ENCODE measurements at places on chromosomes 2 and 18.

DNA sequence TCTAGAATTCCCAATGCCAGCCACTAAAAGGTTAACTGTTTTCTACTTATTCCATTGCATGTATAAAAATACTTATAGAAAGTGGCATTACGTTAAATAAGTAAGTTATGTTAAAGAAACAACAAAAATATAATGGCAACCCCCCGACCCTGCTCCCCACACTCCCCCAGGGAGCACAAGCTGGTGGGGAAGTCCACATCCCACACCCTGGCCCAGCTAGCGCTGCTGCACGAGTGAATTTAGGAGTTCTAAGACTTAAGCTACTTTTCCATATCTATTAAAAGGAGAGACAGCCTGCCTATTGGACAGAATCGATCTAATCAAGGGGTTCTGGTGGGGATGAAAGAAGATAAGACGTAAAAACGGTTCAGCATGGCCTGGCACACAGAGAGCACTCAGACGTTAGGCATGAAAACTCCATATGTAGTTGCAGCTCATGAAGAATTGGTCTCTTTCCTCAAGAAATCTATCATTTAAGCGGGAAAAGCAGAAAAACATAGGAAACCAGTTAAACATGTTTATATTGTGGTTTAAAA is 16.6 kb downstream of the HJURP start:
- DNase-seq = no peak

DNA sequence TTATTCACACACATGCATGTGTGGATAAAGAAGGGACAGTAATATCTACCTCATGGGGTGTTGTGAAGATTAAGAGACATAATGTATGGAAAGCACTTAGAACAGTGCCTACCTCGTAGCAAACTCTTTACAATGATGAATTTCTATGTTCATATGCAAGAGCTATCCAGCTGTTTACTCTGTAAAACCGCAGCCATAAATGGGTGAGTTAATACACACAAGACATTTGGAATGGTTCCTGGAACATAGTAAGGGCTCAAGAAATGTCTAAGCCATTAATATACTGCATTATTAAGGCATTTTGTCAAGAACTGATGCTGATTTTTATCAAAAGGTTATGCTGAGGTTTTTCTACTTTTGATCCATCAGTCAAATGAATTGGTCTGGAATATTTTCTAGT is 1076.2 kb downstream of the TSN start:
- no peak for DNase-seq

GRCh38 chr2:25441353-25441752 is 99.6 kb upstream of the DNMT3A start:
- DNase-seq = no peak

- DNase-seq = no peak
Observed at GRCh38 chr2:86078774-86079545, 26.7 kb downstream of the POLR1A start.

DNA sequence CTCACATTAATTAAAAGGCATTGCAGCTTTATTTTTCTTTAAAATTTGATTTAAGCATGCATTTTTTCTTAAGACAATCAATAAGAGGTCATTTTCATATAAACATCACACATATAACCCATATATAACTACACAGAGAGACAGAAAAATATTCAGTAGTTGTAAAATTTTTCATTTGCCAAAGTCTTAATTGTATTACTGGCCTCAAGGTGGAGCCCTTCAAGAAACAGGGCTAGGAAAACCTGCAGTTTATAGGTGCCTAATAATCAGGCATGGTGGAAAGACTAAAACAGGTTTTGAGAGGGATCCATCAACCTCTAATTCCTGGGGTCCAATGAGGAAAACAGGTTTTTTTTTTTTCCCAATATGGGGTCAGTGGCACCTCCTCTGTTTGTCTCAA is 71.3 kb upstream of the ZNF804A start:
- DNase-seq = no peak

- no peak for DNase-seq
Observed at GRCh38 chr2:216114382-216114713, 5.2 kb downstream of the XRCC5 start.

- no peak for DNase-seq
Observed at GRCh38 chr2:237388036-237388435, 25.9 kb downstream of the COL6A3 start.

GRCh38 chr18:9869715-9870430 is 15.9 kb upstream of the TXNDC2 start:
- DNase-seq = no peak

GRCh38 chr2:152950126-152950525 is 231.7 kb downstream of the ARL6IP6 start:
- no peak for DNase-seq

GRCh38 chr2:174334781-174335251 is at the start of gene SP9:
Gene SP9, plus strand, starts transcription at chr2:174334954. Its CDS starts 139 bp downstream, at chr2:174335093.
- DNase-seq = no peak

DNA sequence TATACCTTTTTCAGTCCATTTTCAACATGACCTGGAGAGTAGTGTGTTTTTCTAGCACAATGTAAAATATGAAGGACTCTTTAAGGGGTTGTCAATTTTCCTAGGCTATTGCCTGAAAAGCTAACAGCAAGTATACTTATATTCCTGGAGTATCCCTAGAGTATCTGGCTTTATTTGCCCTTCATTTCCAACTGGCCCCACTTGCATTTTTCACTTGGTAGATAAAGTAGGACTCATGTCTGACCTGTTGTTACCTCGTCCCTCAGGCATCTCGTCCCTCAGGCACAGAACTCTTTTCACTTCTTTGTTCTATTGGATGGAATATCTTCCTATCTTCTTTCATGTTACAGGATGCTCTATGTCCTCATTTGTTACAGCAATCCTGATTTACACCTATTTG is 69.2 kb downstream of the SPAG16 start:
- no peak for DNase-seq

DNA sequence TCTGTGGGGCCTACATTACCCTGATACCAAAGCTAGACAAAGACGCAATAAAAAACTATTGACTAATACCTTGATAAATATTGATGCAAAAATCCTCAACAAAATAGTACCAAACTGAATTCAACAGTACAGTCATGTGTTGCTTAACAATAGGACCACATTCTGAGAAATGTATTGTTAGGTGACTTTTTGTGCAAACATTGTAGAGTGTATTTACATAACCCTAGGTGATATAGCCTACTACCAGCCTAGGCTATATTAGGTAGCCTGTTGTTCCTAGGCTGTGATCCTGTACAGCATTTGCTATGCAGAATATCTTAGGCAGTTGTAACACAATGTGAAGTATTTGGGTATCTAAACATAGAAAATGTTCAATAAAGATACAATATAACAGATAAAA is 36.7 kb downstream of the CCDC138 start:
- no peak for DNase-seq

DNA sequence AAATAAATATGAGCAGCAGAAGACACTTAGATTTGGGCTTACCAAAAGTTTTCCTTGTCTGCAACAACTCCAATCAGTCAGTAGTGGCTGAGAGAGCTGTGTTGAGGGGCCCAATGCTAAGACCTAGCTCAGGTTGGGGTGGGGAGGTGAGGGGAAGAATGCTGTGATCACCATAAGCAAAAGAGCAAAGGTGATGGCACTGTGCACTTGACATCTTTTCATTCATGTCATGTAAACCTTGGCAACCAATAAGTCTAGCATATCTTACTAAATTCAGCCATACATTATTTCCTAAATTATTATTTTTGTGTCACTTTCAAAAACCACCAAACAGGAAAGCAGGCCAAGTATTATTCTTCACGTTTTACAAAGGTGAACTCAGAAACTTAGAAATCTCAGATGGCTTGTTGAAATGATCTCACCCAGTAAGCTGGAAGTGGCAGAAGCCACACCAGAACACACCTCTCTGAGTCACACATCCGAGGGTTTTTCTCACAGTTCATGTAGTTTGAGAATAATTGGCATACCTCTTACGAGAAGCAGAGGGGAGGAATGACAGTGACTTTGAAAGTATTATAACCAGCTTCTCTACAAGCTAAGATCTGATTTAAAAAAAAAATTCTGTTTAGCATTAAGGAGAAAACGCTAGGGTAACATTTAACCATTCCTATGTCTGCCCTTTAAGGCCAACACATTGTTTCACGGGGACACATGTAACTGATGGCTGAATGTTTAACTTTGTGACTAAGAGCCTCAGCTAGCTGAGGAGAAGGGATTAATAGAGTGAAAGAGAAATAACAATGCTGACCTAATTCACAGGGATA is 43.3 kb upstream of the SETBP1 start:
- DNase-seq = no peak

DNA sequence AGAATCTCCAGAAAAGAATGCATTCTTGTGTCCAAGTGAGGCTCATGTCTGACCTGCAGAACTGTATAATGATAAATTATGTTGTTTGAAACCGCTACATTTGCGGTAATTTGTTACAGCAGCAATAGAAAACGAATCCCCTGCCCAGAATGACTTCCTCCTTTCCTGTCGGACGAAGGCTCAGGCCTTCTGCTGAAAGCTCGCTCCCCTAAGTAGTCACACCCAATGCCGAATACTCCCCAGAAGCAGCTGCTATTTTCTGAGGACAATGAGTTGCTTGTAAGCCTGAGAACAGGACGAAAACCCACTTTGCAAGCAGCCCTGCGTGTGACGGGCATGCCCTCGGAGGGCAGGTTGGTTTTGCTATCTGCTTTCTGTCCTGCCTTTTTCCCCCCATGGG is 27.7 kb upstream of the PTPN4 start:
- no peak for DNase-seq

DNA sequence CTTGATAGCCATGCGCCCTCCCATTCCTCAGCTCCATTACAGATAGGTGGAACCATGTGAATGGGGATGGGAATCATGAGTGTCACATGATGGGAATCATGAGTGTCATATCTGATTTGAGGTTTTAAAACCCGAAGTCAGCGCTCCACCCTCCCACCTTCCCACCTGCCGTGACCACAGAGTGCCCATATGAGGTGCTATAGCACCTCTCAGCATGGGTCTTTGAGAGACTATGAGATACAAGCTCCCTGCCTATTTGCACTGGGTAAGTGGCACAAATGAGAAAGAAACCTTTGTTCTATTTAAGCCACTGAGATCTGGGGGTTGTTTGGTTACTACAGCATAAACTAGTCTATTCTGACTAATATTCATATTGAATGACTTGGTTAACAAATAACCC is 78.5 kb upstream of the PTPRM start:
- no peak for DNase-seq

- DNase-seq = no peak
Observed at GRCh38 chr2:149192427-149192826, 138.0 kb upstream of the LYPD6 start.

DNA sequence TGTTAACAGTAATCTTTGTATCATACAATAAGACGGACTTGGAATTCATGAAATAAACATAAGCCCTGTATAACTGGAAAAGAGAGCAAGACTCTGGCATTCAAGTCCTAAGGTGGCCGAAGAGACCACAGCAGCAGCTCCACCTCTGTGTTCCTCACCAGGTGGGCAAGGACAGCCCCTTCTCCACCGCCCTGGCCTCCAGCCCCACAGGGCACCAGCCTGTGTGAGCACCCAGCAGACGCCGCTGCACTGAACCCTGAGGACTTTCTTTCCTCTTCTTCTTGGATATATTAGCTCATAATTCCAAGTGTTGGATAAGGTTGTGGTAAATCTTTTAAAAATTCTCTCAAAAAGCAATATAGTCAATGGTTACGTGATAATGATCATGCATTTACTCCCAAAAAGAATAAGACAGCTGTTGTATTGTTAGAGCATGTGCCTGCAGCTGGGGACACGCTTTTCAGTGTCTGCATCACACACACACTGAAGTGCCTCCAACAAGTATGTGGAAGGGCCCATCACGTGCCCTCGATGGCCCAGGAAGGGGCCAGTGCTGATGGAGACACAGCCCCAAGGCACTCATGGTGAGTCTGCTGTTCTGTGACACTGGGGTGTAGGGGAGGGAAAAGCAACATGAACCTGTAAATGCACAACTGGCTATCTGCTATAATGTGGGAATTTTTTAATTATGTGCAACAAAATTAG is 26.8 kb downstream of the FAM178B start:
- no peak for DNase-seq

- no peak for DNase-seq
Observed at GRCh38 chr2:201932511-201932910, 101.1 kb upstream of the FZD7 start.

DNA sequence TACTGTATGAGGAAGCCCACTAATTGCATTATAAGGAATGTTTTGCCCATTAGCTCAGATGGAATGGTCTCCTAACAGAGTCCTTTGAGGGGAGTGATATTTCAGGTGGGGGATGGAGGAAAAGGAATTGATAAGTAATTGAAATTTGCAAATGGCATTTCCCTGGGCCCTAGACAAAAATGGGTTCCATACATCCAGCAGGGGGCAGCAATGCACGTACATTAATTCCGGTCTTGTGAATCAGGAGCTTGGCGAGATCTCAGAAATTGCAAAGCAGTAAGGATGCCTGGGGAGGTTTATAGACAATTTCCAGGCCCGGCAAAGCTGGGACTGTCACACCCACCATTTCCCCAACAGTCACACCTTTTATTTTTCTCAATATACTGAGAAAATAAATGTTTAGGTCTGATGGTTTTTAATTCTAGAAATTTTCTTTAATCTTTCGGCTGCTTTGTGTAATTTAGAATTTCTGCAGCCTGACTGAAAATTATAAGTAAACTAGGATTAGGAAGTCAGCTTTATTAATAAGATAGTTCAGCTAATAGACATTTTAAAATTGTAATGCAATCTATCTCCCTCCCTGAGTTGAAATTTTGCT is 122.8 kb downstream of the LYPD1 start:
- DNase-seq = no peak

DNA sequence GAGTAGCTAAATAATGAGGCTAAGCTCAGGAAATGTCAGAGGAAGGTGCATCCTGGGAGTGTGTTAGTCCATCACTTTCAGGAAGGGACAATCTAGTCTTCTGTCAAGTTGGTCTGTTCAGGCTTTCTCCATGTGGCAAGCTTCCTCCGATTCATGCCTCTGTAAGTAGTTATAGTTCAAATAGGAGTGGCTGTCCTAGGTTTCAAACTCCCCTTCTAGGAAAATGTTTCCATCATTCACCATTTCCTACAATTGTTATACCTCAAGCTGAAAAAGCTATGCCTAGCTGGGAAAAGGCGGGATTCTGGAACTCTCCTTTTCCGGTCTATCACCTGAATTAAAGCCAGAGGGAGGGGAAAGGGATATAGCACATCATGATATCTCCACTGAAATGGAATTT is 287.7 kb upstream of the ZSWIM2 start:
- DNase-seq = no peak

GRCh38 chr18:27695503-27695902 is 481.4 kb downstream of the CDH2 start:
- no peak for DNase-seq

All from esophagus squamous epithelium (tissue), 5 donors.